DMS79 treated with DMSO at 0.1 percent for 48 hours (cell line): ENCODE measurements at places on chromosomes 4 and X.
A peak's percentile ranks its signal among the peaks of the same experiment; 100 is the strongest.

GRCh38 chr4:101818362-101818761 lies 27.8 kb downstream of the BANK1 start:
- DNase-seq = no peak

- DNase-seq = no peak
Measured at GRCh38 chrX:144040793-144041192, 156.9 kb downstream of the UBE2NL start.

DNA sequence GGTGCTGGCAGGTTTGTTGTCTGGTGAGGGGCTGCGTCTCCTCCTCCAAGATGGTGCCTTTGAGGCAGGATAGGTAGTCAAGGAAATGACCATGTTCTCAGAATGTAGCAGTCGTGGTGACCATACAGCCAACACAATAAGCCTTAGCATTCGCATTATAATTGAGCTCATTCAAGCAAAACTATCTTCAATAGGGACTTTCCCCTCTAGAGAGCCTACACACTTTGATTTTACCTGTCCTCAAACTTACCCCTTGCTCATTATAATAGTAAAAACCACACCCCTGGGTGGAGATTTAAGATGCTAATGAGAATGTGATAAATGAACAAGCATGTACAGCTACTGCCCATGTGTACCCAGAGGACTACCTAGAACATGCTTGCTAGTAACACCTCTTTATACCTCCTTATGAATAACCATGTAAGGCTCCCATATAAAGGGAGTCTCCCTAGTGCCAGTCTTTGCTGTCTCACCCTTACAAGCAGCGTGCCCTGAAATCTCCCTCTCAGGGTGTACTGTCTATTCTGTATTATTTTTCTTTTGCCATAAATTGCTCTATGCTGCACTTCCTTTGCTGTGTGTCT lies 48.2 kb downstream of the FGFBP1 start:
- DNase-seq = no peak

DNA sequence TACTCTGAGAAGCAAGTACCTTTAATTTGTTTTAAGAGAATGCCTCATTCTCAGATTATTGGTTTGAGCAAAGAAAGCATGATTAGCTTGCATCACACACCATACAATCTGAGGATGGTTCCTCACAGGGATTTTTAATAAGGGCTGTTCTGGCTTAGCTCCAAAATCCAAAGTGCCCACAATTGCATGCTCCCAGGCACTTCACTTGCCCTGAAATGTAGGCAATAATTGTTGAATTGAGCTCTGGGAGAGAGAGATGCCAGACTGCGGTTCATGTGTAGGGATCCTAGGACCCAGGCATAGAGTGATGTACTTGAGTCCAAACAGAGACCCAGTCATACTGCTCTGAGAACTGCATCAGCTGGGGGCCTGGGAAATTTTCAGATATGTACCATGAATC lies 358.4 kb upstream of the CXorf51B start:
- DNase-seq = no peak

DNA sequence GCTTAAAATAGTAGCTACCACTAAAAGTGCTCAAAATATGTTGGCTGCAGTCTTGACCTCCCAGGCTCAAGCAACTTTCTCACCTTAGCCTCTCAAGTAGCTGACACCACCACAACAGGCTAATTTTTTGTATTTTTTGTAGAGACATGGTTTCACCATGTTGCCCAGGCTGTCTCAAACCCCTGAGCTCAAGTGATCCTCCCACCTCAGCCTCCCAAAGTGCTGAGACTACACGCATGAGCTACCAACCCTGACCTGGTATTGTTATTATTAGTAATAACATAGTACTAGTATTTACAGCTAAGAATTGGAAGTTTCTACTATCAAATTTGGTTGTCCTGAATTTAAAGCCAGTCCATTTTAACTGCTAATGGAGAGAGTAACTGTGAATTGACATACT lies 18.0 kb downstream of the STAP1 start:
- DNase-seq = no peak

- no peak for DNase-seq
Measured at GRCh38 chrX:118497180-118497818, 1.7 kb downstream of the DOCK11 start.

GRCh38 chr4:14877246-14878225 lies 124.7 kb upstream of the CPEB2 start:
- no peak for DNase-seq

DNA sequence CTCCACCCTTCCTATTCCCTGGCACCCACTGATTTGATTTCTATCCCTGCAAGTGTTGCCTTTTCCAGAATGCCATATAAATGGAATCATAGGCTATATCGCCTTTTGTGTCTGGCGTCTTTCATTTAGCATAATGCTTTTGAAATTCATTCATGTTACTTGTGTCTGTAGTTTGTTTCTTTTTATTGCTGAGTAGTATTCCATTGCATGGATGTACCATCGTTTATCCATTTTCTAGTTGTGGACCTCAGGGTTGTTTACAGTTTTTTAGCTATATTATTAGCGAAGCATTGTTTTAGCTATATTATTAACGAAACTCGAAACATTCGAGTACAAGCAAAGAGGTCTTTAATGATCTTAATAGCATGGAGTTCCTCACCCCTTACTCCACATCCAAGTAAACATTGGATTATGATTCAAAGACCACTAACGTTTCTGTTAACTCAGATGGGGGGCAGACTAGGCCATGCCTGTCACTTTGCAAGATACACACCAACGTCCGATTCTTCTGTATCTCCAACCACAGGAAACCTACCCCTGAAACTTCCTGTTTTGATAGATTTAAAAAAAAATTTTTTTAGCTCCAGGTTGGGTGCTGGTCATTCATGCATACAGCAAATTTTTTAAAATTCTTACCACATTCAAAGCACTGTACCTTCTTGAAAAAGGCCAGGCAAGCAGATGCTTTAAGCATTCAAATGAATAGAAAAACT lies 1.1 kb downstream of the DCK start:
- DNase-seq = no peak

DNA sequence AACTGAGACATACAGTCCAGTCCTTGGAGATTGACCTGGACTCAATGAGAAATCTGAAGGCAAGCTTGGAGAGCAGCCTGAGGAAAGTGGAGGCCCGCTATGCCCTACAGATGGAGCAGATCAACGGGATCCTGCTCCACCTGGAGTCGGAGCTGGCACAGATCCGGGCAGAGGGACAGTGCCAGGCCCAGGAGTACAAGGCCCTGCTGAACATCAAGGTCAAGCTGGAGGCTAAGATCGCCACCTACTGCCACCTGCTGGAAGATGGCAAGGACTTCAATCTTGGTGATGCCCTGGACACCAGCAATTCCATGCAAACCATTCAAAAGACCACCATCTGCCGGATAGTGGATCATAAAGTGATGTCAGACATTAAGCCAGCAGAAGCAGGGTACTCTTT lies 20.4 kb upstream of the FRMPD3 start:
- DNase-seq = no peak

DNA sequence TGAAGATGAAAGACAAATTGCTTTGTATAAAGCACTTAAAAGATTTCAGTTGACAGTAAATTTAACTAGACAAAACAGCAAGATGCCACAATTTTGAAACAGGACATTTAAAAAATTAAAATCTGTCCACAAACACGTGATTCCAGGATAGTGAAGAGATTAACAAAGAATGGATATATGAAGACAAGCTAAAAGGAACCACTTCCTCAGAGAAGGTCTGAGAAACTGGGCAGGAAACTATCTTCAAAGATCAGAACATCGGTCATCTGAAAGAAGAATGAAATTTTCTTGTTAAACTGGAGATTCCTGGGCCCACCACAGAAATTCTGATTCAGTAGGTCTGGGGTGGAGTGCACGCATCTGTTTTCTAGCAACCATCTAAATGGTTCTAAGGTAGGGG lies 1.4 kb downstream of the RWDD4 start:
- no peak for DNase-seq

DNA sequence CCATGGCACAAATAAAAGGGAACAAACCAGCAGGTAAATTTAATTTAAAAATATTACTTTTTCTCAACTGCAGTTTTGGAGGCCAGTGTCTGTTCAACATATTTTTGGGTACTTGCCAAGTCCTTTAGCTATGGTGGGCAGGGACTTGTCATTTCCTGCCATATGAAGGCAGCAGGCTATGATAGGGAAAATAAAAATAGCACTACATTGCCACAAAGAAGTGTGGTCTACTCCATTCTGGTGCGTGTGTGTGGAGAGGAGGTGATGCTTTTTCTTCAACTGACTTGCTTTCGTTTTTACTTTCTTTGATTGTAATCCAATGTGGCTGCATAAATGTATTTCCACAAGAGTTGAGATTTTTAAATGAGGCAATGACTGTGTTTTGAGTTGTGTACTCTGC lies 17.2 kb downstream of the GPR174 start:
- DNase-seq = no peak

DNA sequence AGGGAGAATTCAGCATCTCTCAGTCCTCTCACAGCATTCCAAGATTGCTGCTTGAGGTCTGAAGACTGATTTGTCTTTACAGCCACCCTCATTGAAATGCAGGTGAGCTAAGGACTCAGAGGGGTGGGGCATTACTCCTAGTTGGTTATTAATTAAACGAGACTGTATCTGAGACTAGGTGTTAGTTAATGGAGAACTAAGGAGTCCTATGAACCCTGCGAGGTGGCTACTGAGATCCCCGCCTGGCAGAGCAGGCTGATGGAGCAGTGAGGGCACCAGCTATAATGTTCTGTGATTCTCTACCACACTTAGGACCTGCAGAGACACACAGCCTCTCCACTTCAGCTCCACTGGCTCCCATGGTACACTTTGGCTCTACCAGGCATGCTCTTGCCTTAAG lies 215.3 kb downstream of the MID1IP1 start:
- DNase-seq = no peak

- no peak for DNase-seq
Measured at GRCh38 chr4:115219315-115219860, 106.0 kb upstream of the NDST4 start.

DNA sequence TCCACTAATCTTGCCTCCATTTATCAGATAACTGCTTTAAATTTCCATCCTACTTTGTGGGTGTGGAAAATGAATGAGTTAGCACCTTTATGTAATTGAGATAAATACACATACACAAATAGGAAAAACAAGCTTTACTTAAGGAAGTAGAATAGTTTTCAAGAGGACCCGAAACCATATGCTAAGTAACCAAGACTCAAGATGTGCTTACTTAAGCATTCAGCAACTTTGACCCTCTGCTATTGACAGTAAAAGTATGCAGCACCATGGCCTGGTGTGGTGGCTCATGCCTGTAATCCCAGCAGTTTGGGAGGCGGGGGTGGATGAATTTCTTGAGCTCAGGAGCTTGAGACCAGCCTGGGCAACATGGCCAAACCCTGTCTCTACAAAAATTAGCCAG lies 29.9 kb downstream of the RNF175 start:
- no peak for DNase-seq

GRCh38 chr4:74104145-74104544 lies 5.2 kb upstream of the CXCL2 start:
- no peak for DNase-seq

DNA sequence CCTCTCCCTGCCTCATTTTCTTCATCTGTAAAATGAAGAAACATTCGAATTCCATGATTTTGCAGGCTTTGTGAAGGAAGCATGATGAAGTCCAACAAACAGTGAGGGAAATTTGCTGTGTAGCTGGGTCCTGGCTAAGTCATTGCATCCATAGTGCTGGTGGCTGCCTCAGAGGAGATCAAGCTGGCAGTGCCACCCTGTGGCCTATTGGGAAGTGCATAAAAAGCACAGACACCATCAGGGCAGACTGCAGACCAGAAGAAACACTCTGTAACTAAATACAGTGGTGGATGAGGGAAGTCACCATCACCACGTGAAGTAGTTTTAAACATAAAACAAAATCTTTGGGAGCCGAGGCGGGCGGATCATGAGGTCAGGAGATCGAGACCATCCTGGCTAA lies 40.7 kb upstream of the DDX3X start:
- DNase-seq = no peak

GRCh38 chrX:77446029-77446585 lies 1.1 kb upstream of the FGF16 start:
- peak; percentile 34 for DNase-seq

GRCh38 chrX:40104630-40104984 lies 6.8 kb upstream of the BCOR start:
- no peak for DNase-seq

GRCh38 chr4:88357262-88357661 lies 21.4 kb upstream of the HERC6 start:
- DNase-seq = no peak

GRCh38 chr4:92566269-92566668 lies 262.5 kb downstream of the GRID2 start:
- DNase-seq = no peak

DNA sequence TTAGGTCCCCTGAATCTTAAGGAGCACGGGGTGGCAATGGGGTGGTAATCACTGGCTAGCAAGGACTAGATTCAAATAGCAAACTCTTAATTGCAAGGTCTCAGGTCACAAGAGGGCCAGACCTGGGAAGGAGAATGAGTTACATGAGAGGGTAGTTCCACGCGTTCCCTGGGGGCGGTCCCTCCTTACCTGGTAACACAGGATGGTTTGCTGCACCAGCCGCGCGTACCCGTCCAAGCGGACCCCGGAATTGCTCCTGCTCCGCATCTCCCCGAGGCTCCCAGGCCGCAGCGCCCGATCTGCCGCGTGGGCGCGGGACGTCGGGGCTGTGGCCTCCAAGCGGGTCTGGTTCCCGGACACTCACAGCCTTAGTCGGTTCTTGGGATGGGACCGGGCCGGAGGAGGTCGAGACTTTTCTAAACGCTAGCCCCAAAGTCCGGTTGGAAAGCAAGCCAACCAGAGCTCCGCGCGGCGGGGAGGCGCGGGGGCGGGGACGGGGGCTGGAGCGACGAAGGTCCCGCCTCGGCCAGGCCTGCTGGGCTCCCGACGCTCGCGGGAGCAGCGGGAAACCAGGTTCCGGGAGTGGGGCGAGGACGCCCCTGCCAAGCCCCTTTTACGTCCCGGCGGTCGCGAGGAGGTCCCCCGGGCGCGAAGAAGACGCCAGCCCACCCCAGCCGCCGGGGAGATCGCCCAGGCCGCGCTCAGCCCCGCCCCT lies at the start of gene PHKA2:
Gene PHKA2, minus strand, starts transcription at position 449 of the 715 bp plus-strand sequence. Its CDS starts 182 bp downstream, at position 267.
- no peak for DNase-seq

DNA sequence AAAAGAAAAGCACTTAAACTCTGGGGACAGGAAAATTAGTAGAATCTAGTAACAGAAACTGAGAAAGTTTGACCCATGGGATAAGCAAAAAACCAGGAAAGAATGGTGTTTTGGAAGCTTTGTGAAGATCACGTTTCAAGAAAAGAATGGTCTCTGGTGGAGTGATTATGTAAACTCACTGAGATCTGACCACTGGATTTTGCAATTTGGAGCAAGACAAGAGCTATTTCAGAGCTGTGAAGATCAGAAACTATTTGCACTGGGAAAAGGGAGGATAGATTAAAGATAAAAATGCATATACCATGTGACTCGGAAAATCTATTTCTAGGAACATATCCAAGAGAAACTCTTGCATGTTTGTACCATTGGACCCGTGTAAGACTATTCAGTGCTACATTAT lies 4.3 kb downstream of the TMPRSS11D start:
- no peak for DNase-seq

- no peak for DNase-seq
Measured at GRCh38 chr4:53374777-53375258, 2.6 kb upstream of the FIP1L1 start.

DNA sequence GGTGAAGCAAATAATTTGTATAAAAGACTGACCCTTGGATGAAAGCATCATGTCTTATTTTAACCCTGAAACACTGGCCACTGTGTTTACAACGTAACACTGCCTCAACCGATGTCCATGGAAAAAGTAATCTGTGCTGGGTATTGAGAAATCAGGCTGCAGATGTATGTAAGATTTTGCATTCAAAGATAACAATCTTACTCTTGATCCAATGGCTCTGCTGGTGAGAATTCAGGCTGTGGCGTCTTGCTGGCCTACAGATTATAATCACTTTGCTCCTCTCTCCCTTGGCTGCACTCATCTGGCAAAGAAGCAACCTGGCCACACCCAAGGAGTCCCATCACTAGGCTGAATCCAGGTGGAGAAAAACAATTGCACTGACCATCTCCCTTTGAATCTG lies 7.5 kb downstream of the ADGRA3 start:
- DNase-seq = no peak
